OCI-M1 (cell line): ENCODE measurements at places on chromosomes 6 and 20.

GRCh38 chr6:89212472-89212871 lies 4.7 kb downstream of the GABRR1 start:
- no peak for DNase-seq

DNA sequence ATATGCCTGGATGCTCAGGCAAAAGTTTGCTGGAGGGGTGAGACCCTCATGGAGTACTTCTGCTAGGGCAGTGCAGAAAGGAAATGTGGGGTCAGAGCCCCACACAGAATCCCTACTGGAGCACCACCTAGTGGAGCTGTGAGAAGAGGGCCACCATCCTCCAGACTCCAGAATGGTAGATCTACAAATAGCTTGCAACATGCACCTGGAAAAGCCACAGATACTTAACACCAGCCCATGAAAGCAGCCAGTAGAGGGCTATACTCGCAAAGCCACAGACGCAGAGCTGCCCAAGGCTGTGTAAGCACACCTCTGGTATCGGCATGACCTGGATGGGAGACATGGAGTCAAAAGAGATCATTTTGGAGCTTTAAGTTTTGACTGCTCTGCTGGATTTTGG lies 60.7 kb upstream of the GJE1 start:
- DNase-seq: no peak

DNA sequence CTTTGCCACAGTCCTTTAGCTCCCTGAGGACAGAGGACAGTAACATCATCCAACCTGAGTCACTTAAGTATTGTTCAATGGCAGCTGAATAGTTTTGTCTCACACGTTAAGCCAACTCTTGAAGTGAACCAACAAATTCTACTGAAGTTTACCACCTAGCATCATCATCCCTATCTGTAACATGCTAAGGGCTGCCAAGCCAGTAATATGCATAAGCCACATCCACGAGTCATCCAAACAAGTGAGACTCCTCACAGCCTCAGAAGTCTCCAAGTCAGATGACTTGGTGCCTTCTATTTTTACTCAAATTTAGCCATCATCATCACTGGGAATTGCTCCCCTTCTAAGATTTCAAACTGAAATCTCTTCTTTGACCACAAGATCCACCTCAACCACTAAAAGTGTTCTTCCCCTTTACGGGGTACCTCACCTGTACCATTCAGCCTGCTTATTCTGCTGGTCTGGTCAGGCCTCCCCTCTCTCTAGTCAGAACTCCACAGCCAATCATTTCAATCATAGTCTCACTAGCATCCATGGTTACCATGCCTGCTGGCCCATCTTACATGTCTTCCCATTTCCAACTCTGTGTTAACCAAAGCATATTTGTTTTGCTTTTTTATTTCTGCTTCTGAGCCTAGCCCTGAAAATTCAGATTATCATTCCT lies 73.7 kb downstream of the DTNBP1 start:
- DNase-seq: peak; percentile 17

- peak; percentile 21 for DNase-seq
Measured at GRCh38 chr6:131262060-131262459, 126.8 kb downstream of the AKAP7 start.

GRCh38 chr20:23187751-23188150 lies 101.6 kb upstream of the CD93 start:
- no peak for DNase-seq

GRCh38 chr6:168919470-168920179 lies 334.0 kb downstream of the THBS2 start:
- no peak for DNase-seq

DNA sequence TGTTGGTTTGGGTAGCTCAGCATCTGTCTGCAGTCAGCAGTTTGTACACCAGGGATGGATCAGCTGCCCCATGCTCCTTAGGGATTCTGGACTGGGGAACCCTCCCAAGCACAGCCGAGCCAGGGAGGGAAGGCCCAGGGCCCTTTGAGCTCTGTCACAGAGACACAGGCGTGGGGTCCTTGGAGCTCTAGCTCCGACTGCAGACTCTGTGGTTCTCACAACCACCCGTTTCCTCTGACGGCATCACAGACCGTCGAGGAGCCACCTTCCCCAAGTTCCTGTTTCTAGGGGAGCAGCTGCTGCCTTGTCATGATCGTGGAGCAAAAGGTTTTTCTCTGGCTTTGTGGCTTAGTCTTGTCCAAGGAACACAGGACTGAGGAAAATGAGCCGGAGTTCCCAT lies at the start of gene SLA2:
Gene SLA2 (minus strand): TSS at position 199 of the 400 bp plus-strand sequence. CDS start 4,861 bp downstream, outside the sequence.
- DNase-seq: peak; percentile 41

GRCh38 chr6:85923013-85923430 lies 280.3 kb upstream of the SYNCRIP start:
- peak; percentile 85 for DNase-seq

- DNase-seq: no peak
Measured at GRCh38 chr20:62176866-62177265, 6.0 kb upstream of the MTG2 start.

DNA sequence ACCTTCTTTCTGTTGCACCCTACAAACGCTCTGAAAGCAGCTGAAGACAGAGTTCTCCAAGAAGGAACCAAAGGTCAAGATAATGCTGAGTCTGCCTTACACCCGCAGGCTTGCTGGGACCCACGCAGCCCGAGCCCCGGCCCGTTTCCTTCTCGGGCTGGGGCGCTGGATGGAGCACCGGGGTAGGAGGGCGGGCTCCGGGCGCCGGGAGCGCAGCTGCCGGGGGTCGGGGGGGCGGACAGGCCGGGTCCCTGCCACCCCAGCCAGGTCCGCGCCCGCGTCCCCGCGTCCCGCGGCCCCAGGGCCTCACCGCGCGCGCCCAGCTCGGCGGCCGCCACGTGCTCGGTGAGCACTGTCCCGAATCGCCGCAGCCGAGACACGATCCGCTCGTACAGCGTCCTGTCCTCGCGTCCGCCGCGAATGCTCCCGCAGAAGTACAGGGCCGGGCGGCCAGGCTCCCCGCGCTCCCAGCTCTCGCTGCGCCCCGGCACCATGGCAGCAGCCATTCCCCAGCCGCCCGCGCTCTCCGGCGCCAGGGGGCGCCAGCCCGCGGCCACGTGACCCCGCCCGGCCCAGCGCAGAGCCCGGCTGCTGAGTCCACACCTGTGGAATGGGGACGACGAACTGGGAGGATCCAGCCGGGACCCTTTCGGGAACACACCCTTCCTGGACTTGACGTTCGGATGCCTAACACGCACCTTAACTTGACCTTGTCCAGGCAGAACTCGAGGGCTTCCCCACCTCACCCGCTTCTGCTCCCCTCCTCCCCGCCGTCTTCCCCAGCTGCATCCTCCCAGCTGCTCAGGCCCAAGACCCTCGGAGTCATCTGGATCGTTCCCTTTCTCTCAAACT lies at the start of gene DNPH1:
Gene DNPH1 (minus strand): TSS at position 531 of the 852 bp plus-strand sequence. CDS start 25 bp downstream, at position 506.
- peak; percentile 89 for DNase-seq

GRCh38 chr6:7254980-7255835 lies 57.8 kb downstream of the SSR1 start:
- no peak for DNase-seq

GRCh38 chr6:46993846-46994245 lies 48.3 kb downstream of the ADGRF1 start:
- no peak for DNase-seq

- no peak for DNase-seq
Measured at GRCh38 chr20:43665466-43666176, 1.3 kb upstream of the MYBL2 start.

GRCh38 chr6:30849903-30850651 lies 34.2 kb upstream of the DDR1 start:
- no peak for DNase-seq

- DNase-seq: peak; percentile 99
Measured at GRCh38 chr6:36118550-36119107, 11.7 kb upstream of the MAPK13 start.

DNA sequence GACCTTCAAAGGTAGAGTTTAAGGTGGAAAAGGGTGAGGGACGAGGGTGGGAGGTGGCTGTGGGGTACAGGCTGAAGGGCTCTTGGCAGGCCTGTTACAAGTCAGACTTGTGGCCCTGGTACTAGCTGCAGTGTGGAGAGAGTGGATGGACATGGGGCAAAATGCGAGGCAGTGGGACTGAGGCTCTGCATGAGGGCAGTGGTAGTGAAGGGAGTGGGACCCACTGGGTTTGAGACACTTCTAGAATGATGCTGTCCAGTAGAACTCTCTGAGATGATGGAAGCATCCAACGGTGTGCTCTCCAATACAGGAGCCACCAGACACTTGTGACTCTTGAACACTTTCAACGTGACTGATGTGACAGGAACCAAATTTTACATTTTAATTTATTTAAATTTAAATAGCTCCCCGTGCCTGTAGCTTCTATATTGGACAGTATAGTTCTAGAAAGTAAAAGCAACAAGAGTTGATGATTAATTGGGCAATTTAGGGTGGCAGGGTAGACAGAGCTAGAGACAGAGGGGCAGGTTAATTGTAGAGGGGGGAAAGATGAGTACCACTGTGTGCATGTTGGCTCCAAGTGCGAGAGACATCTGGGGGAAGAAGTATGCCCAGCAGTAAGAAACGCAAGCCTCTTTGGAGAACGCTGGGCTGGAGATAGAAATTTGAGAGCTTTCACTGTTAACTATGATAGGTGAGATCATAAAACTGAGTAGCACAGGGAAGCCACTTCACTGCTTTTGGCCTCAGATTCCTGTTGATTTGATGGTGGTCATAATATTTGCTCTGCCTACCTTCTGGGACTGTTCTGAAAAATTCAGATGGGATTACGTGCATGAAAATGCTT lies 77.5 kb downstream of the TXNDC5 start:
- no peak for DNase-seq

DNA sequence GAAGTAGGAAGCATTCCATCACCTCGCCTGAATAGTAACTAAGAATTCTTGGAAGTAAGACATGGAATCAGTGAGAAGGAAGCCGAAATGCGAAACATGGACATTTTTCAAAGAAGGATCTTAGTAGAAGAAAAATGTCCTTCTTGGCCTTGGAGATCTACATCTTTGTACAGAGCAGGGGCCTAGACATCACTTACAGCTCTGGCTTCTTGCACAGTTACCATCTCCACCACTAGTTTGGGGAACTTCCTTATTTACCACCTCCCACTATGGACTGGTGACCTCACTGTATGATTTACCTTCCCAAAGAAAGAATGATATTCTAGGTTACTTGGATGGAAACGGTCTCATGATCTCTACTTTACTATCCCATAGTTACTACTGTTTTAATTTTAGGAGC lies 15.7 kb downstream of the CASS4 start:
- peak; percentile 38 for DNase-seq

GRCh38 chr6:66127061-66127460 lies 420.0 kb upstream of the EYS start:
- no peak for DNase-seq

- peak; percentile 25 for DNase-seq
Measured at GRCh38 chr6:166419286-166419685, 36.5 kb upstream of the MPC1 start.

DNA sequence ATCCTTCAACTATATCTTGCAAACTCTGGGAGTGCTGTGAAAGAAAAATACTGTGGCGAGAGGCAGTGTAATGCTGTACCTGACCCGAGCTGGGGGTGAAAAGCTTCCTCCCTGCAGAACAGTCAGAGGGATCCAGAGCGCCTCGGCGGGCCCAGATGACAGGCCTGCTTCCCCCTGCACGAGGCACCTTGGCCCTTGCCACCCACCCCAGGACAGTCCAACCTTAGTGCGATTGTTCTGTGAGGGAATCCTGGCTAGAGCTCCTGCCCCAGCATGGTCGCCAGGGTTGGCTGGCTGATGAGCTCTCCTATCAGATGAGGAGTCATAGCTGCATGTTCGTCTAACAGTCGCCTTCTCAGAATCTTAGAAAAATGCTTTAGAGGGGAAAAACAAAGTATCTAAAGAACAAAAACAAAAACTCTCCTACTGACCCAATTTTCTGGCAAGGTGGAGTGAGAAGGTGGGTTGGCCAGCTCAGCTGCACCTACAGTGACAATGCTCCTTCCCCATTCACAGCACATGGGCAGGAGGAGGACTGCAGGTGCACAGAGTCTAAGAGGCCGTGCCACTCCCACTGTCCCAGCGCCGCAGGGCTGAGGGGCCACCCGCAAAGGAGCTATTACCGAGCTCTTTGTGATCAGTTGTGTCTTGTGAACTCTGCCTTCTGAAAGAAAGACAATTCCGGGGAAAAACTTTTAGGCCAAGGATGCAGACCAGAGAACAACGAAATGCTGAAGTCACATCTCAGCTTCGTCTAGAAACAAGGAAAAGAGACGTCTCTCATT lies 28.6 kb upstream of the GPR6 start:
- no peak for DNase-seq

DNA sequence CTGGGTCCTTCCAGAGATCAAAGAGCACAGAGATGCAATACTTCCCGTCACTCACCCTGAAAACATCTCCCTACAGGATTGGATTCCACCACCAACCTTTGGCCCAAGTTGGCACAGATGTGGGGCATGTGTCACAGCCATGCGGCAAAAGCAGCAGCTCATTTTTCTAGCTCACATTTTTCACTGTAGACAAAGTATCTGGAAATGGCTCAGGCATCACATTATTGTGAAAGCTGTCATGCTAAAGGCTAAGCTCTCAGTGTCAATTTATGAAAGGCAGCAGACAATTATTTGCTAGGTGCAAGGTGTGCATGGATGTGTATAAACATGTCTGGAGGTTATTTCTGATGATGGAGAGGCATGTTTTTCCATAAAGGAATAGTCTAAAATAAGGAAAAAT lies 248.8 kb upstream of the PRND start:
- DNase-seq: no peak

- no peak for DNase-seq
Measured at GRCh38 chr20:1369970-1370369, 22.9 kb downstream of the FKBP1A start.

DNA sequence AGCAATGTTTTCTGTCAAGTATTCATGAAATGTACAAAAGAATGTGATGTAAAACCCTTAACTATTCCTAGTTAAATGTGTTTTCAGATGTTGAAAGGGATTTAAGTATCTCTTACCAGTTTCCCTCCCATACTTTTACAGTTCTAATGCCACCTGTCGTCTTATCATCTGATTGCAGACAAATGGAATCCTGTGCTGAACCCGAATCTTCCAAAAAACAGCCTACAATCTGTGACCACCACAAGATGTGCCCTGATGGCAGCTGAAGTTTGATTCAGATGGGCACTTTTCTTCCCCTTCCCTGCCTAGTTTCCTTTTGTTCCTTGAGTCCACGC lies 1.9 kb downstream of the TOMM6 start:
- no peak for DNase-seq

DNA sequence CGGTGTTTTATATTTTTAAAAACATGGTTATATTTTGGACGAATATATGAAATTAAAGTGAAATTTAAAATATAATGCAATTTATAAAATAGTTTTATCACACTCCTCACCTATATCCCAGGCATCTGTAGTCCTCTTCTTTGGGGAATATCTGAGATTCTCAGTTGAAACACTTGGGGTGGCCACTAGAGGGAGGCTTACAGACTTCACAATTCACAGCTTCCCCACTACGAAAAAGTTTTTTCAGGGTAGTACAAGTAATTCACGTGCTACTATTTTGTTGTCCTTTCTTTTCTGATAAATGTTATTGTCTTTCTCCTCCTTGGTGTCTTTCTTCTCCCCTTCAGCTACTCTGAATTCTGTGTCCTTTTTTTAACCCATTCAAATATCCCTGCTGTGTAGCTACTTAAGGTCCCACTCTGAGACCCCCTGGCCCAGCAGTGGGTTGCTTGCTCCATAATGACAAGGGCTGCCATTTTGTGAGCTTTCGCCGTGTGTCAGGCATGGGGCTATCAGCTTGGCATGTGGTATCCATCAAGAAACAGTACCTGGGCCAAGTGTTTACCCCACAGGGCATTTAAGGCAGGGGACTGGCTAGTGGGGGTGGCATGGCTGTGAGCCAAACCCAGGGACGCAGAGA lies 43.6 kb upstream of the PHACTR3 start:
- DNase-seq: peak; percentile 39
